Activated CD8-positive, alpha-beta T cell treated with anti-CD3 and anti-CD28 coated beads for 36 hours (primary cell): ENCODE measurements at places on chromosomes 7 and 10. TPM values are rescaled to one million over a fixed set of nuclear protein-coding genes. Genes with fewer than 3 reads are reported as not detected.

Gene CYP2E1
- total RNA-seq, result 0.87 TPM

Gene PIP
- total RNA-seq, result not detected

Gene TIMM23B
- total RNA-seq, result 17.4 TPM

Gene LBX1
- total RNA-seq, result not detected

Gene SPACDR
- total RNA-seq, result 3.7 TPM

Gene ABLIM1
- total RNA-seq, result 155 TPM

Gene HOXA9
- total RNA-seq, result not detected

Gene C10orf90
- total RNA-seq, result not detected

Gene RBAK
- 15.4 TPM for total RNA-seq

Gene PLAU
- total RNA-seq, result 0.41 TPM

Gene RTKN2
- 1.4 TPM for total RNA-seq

Gene ZNF488
- 0.36 TPM for total RNA-seq

Gene UCMA
- total RNA-seq, result not detected

Gene ZSCAN21
- 6.9 TPM for total RNA-seq

Gene SYNPO2L
- not detected for total RNA-seq

Gene MMD2
- not detected for total RNA-seq

Gene AGR2
- not detected for total RNA-seq

Gene TBXAS1
- total RNA-seq, result 1.5 TPM

Gene SCART1
- total RNA-seq, result 2.8 TPM

Gene ACSM6
- total RNA-seq, result not detected

Gene ANKRD1
- not detected for total RNA-seq
